ENCODE measurements at places on chromosomes 1 and 21.

DNA sequence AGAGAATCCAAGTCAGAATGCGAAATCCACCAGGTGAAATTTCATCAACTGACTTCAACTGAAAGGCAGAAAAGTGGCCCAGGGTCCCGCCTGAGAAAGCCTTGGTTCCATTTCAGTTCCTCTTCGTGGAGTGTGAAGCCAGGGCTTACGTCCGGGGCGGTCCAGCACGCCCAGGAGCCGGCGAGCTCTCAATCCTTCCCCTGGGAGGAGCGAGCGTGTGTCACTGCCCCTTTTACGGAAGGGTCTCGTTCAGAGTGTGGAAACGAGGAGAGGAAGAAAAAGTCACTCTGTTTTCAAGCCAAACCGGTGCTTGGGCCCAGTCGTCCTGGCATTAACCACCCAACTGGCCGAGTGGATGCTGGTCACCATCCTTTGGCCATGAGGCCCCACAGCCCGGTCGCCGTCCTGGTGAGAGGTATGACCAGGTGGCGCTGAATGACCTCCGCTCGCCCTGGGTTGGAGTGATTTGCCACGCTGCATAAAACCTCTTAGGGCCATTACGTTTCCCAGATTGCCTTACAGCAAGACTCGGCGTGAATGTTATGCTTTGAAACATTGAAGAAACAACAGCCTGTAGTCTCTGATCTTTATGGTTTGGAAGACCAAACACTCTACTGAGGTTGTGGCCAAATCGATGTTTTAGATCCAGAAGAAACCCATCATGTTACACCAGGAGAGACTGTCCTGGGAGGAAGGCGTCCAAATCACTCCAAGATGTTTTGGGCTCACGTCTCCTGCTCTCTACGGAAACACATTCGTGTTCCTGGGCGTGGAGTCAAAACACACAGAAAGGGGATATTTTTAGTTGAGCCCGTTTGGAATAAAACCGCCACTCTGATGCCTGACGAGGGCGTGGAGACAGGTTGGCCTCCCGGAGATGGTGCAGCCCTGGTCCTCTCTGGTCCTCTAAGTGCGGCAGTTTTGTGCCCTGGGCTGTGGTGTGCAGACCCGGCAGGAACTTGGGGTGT lies 93.6 kb upstream of the ACTRT2 start:
- no peak for DNase-seq

DNA sequence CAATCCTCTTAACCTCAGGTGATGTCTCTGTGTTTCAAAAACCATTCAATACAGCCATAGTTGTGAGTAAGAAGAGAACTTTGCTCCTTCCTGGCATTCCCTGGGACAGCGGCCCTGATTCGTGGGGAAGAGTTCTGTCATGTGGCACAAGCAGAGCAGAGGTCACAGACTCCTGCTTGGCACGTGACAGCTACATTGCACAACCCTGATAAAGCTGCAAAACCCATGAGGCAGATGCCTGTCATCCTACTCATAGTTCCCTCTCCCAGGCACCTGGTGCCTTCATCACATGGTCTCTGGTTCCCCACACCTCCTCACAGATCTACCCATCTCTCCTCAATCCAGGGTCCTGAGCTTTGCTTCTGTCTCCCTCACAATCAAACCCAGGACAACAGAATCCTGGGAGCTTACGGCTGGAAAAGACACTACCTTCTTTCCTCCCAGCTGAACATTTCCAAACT lies 70.8 kb downstream of the PLPP3 start:
- DNase-seq, result no peak

GRCh38 chr1:237181743-237182317 lies 139.8 kb downstream of the RYR2 start:
- DNase-seq, result no peak

DNA sequence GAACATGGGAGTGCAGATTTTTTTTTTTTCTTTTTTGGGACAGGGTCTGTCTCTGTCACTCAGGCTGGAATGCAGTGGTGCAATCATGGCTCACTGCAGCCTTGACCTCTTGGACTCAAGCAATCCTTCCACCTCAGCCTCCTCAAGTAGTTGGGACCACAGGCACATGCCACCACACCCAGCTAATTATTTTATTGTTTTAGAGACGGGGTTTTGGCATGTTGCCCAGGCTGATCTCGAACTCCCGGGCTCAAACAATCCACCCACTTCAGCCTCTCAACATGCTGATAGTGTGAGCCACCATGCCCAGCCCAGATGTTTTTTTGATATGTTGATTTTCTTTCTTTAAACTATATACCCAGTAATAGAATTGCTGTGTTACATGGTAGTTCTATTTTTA lies 57.7 kb downstream of the RGSL1 start:
- no peak for DNase-seq

DNA sequence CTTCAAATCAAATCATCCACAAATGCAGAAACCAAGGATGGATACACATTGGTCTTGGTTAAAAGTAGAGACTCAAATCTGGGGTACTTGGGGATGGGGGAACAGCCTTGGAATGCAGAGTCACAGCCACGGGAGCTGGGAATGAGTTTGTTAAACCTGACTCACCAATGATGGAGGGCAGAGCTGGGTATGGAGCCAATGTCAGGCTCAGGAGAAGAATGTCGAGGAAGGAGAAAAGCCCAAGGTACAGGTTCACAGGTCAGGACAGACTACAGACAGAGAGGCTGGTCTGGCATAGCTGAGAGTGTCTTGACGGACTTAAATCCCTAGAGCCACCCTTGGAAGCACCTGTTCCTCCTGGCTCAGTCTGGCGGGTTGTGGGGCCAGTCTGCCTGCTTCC lies 237.6 kb downstream of the NTNG1 start:
- DNase-seq, result no peak

- no peak for DNase-seq
Measured at GRCh38 chr1:224594360-224594759, 21.8 kb upstream of the CNIH3 start.

- no peak for DNase-seq
Measured at GRCh38 chr1:19476450-19477190, 8.7 kb downstream of the CAPZB start.

DNA sequence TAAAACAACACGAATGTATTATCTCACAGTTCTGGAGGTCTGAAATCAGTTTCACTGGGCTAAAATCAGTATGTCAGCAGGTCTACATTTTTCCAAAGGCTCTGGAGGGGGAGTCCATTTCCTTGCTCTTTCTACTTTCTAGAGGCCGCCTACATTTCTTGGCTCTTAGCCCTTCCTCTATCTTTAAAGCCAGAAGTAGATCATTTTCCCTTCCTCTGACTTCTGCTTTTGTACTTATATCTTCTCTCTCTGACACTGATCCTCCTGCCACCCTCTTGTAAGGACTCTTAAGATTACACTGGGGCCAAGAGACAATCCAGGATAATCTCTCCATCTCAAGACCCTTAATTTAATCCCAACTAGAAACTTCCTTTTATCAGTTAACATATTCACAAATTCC lies 41.4 kb downstream of the MSH4 start:
- no peak for DNase-seq

DNA sequence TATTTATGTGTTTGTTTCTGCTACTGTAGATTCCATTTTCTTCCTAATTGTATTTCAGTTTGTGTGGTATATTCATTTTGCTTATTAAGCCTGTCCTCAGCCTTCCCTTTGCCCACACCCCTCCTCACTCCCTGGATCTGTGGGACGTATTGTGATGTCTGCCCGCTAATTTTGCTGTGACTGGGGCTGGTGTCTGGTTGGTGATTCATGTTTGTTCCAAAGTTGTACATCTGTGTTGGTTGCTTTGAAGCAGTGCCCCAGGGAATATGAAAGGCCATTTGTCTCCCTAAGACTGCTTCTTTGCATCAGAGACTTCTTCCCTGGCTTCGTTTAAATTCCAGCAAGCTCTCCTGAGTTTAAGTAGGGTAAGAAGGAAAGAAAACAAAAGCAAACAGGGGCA lies 289.5 kb upstream of the SGIP1 start:
- no peak for DNase-seq

DNA sequence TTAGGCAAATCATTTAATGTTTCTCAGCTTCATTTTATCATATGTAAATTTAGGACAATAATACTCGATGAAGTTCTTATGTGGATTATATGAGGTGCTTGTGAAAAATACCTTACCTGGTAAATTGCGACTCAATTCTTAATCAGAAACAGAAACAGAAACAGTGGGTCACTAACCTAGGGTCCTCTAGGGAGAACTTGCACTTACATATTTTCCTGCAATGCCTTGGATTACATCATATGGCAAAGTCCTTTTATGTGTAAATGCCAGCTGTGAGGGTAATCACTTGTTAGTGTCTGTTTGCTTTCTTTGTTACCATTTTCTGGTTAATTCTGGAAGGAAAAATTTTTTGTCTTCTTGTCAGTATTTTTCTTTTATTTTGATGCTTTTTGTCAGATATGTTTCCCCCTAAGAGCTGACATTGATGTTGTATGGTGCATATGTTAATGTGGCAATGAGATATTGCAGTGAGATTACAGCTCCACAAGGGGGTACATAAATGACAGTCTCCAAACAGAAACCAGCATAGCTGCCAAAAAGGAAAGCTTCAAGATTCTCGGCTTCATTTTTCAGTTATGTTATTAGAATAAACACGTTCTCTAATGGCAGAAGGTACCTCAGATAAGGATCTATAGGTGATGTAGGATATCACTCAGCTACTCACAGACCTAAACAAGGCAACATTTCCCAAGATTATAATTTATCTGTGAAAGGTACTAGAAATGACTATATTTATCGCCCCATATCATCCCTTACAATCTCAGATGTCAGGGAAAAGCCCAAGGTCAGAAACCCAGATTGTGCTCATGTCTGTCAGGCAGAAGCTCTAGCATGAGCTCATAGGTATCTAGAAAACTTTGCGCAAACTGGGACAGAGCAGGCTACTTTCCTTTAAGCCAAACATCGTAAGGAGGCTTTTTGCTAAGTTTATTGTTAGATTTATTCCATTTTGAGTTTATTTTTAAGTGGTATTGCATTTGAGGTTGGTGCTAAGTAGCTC lies 119.9 kb downstream of the FASLG start:
- no peak for DNase-seq

GRCh38 chr1:87203904-87204303 lies 124.8 kb upstream of the LMO4 start:
- DNase-seq, result no peak

DNA sequence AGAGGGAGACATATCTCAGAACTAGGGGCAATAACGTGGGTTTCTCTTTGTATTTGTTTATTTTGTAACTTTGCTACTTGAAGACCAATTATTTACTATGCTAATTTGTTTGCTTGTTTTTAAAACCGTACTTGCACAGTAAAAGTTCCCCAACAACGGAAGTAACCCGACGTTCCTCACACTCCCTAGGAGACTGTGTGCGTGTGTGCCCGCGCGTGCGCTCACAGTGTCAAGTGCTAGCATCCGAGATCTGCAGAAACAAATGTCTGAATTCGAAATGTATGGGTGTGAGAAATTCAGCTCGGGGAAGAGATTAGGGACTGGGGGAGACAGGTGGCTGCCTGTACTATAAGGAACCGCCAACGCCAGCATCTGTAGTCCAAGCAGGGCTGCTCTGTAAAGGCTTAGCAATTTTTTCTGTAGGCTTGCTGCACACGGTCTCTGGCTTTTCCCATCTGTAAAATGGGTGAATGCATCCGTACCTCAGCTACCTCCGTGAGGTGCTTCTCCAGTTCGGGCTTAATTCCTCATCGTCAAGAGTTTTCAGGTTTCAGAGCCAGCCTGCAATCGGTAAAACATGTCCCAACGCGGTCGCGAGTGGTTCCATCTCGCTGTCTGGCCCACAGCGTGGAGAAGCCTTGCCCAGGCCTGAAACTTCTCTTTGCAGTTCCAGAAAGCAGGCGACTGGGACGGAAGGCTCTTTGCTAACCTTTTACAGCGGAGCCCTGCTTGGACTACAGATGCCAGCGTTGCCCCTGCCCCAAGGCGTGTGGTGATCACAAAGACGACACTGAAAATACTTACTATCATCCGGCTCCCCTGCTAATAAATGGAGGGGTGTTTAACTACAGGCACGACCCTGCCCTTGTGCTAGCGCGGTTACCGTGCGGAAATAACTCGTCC lies 1.3 kb upstream of the OLIG2 start:
- no peak for DNase-seq

DNA sequence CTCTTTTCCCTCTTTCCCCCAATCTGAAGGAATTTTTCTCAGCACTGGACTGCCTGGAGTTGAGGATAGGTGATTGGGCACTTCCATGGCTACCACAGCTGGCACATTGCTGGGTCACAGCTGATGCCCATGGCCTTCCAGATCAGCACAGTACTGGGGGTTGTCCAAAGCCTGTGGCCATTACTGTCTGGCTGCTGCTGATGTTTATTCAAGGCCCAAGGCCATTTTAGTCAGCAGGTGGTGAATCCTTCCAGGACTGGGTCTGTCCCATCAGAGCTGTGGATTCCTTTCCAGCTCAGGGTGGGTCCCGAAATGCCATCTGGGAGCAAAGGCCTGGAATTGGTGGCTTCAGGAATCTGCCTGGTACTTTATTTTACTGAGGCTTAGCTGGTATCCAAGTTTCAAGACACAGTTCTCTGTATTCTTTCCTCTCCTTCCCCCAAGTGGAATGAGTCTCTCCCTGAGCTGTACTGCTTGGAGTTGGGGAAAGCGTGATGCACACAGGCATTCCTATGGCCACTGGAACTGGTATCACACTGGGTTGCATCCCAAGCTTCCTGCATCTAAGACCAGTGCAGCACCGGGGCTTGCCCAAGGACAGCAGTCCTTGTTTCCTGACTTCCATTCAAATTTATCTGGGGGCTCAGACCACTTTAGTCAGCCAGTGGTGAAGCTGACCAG lies 19.1 kb downstream of the GPR88 start:
- no peak for DNase-seq

- DNase-seq, result no peak
Measured at GRCh38 chr1:210915890-210916507, 217.9 kb downstream of the KCNH1 start.

- DNase-seq, result no peak
Measured at GRCh38 chr1:173097001-173097400, 46.3 kb upstream of the TNFSF18 start.

DNA sequence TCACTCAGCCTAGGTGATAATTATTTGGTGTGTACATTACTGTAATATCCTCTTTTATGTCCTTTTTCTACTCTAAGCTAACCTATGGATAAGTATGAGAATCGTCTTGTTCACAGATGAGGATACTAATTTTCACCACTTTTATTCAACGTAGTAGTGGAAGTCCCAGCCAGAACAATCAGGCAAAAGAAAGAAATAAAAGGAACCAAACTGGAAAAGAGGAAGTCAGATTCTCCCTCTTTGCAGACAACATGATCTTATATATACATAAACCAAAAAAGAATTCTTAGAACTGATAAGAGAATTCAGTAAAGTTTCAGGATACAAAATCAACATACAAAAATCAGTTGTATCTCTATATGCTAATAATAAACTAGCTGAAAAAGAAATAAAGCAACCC lies 12.6 kb upstream of the RGL1 start:
- no peak for DNase-seq
